ENCODE measurements at places on chromosomes 16 and 17.

DNA sequence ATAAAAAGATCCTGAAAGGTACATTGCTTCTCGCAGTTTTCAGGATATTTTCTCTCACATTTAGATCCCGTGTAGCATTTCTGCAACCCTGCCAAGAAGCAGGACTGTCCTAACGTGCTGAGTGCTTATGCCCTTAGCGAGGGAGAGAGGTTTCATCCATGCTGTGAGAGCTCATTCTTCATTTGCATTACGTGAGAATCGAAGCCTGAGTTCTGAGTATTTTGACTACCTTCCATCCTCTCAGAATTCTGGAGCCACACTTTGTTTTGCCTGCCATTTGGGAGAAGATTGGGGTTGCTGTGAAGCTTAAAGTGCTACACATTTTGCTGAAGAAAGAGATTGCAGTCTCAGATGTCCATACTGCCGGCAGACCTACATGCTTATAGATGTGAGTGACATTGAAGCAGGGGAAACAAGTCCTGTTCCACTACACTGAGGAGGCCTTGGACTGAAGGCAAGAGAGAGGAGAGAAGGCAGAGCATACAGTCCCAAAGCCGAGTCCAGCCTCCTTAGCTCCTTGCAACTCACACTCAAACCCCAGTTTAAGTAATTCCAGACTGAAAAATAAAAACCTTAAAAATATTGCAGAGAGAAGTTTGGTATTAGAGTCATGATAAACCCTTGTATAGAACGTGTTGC, 183.0 kb downstream of the PRKCA start:
- DNase-seq, result no peak

GRCh38 chr17:69064001-69064400, 3.3 kb upstream of the ABCA9 start:
- DNase-seq, result no peak

DNA sequence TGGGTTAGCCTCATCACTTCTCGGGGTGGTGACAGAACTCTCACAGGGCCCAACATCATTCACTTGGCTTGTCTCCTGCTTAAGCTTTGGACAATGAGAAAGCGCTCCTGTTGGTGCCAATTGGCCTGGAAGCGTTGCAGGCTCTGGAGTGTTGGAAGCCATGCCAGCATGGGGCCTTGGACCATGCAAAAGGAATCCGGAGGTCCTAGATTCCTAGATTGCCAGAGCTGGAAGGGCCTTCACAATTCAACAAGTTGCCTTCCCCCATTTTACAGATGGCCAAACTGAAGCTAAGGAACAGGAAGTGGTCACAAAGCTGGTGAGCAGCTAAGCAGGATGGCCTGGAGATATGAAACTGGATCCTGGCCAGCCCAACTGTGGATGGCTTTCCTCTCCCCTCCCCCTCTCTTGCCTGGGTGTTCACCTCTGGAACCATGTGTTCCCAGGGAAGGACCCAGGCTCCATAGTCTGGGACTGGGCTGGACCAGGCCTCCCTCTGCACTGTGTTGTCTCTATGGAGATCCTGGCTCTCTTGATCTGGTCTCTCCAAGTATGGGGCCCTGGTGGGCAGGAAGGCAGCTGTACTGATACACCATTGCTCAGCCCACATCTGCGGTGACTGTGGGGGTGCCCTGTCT, 6.0 kb upstream of the IGFBP4 start:
- DNase-seq, result no peak

DNA sequence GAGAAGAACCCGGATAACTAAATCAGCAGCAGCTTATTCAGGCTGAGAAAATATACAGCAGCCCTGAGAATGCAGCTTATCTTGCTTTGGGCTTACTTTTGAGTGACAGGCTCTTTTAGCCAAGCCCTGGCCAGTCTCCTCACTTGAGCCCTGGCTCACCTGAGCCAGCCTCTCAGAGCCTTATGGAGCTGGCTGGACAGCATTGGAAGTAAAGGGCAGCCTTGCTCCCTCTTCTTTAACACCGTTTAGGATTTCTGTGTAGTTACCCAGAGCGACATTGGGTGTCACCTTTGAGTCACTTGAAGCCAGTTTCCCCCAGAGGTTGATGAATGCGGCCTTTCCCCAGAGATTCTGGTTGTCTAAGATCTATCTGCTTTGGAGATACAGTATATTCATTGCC, 7.7 kb upstream of the NPIPB2 start:
- DNase-seq, result no peak

DNA sequence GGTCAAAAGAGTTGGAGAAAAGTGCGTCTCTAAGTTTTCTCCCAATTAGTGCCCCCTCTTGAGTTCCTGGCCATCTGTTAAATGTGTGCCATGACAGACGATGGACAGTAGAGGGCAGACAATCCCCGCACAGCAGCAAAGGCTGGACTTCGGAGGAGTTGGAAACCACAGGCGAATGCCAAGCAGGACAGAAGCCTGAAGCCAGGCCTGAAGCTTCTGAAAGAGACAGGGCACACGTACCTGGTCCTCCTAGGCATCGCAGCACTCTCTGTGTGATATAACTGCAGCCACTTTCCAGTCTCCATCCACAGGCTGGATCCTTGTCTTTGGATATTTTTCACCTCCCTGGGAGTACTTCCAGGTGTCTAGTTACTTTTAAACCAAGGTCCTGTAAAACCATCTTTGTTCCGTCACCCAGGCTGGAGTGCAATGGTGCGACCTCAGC, 14.5 kb downstream of the C17orf100 start:
- DNase-seq, result no peak

GRCh38 chr16:88941913-88942909, 34.8 kb downstream of the CBFA2T3 start:
- DNase-seq, result no peak

DNA sequence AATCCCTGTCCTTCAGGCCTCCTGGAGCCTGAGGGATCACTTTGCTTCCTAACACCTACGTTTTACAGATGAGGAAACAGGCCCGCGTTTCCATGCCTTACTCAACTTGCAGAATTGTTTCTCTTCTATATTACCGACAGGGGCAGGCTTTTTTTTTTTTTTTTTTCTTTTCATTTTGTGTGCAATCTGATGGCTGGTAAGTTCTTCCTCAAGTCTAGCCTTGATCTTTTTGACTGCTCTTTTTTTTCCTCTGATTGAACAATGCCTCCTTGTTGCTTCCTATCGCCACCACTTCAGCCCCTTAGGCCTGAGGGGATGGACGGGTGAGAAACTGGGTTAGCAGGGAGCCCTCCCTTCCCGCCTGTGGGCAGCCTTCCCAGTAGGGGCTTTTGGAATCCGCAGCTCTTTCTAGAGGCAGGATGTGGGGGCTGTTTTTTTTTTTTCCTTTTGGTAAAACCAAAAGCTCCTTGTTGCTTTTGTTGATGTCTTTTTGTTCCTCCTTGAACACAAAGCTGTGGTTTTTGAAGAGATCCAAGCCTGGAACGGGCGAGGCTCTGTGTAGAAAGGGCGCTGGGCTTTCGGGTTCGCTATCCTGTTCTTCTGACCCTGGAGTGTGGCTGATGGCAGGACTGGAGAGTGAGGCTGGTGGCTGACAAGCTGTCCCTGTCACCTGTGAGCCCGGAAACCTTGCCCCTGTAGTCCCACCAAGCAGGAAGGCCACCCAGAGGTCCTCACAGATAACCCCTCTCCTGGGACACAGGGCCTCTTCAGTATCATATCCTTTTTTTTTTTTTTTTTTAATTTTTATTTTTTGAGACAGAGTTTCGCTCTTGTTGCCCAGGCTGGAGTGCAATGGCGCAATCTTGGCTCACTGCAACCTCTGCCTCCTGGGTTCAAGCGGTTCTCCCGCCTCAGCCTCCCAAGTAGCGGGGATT, 14.0 kb downstream of the LASP1 start:
- no peak for DNase-seq

- DNase-seq, result no peak
These were observed 8.2 kb downstream of the CAVIN1 start for GRCh38 chr17:42414704-42415409.

DNA sequence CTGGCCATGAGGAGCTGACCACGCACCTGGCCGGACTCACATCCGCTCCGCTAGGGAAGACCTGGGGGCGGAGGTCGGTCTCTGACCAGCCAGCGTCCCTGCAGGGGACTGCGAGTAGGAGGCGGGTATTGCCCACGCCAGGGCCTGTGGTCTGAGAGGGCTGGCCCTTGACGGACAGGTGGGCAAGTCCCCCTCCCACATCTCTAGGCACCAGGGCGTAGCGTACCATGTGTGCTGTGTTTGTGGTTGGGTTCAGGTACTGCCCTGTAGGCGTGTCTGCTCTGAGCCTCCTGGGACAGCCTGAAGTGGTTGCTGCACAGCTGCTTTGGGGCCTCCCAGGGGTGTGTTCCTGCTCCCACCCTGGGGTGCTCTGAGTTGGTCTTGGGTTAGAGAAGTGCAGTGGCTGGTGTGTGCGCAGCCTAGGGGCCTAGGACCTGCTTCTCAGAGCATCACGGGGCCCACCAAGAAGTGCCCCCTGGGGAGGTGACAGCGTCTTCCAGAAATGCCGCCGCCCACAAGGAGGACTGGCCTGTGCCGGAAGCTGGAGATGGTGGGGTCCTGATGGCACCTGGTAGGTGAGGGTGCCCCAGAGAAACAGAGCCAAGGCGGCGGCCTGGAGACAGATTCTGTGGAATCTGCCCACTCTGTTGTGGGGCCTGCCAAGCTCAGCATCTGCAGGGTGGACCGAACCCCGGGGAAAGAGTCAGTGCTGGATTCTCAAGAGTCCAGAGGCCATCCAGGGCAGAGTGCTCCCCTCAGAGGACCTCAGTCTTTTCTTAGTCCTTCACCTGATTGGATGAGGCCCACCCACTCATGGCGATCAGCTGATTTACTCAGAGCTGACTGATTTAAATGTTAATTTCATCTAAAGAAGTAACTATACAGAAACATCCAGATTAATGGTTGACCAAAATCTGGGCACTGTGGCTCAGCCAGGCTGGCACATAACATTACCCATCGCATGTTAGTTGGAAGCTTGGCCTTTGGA, 48.3 kb downstream of the WDR45B start:
- DNase-seq, result no peak

DNA sequence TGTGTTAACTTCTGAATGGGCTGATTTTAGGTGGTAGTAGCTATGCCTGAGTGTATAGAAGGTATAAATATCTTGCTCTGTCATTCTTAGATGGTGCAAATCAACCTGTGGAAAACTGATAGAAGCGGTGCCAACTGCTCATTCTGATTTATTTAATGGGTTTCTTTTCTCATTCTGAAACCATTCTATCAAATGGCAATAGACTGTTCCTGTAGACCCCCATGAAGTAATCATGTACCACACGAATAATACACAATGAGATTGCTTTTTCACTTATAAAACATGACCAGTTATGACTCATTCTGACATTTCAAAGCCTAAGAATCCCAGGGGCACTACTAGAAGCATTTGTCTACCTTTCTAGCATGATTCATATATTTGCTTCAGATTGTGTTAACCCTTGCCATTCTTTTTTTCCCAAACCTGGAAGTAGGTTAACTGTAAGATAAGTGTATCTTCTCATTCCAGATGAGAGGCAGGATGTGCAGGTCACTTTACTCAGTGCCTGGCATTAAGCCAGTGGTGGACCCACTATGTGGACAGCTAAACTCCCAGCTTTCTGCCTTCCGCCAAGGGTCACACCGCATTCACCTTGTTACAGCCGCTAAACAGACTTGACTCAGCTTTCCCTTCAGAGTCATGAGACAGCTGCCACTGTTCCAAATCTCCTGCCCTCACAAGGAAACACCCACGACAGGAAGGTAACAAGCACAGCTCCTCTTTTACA, 16.4 kb upstream of the SLC16A11 start:
- no peak for DNase-seq

GRCh38 chr16:72658888-72659717, 388.8 kb downstream of the ZFHX3 start:
- DNase-seq, result no peak

- DNase-seq, result no peak
These were observed 32.6 kb downstream of the RTN4RL1 start for GRCh38 chr17:1992541-1992940.

DNA sequence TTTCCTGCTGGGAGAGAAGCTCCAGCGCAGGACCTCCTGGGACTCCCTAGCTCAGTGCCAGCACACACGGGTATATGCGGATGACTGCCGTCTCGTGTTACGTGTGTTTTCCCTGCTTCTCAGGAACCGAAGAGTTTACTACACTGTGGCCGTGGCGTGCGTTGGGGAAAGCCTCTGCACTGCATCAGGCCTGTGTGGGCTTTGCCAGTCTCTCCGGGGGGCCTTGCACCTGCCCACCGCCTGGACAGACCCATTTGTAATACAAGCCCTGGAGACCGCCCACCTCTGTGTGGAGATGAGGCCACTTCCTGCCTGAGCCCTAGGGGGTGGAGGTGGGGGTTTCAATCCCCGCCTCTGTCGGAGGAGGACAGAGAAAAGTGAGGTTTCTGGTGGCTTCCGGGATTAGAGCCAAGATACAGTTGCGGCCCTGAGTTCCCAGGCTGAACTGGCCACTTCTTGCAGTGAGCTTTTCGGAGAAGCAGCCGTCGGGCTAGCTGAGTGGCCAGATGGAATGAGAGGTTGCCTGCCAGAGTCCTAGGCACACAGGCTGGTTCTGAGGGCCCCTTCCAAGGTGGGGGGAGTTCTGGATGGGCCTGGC, 43.4 kb upstream of the GSE1 start:
- DNase-seq, result peak; percentile 65

Measured in bone marrow (tissue), 2 donors.